ENCODE measurements at places on chromosomes 2 and 18. TPM values are rescaled to one million over a fixed set of nuclear protein-coding genes. Genes with fewer than 3 reads are reported as not detected.

DNA sequence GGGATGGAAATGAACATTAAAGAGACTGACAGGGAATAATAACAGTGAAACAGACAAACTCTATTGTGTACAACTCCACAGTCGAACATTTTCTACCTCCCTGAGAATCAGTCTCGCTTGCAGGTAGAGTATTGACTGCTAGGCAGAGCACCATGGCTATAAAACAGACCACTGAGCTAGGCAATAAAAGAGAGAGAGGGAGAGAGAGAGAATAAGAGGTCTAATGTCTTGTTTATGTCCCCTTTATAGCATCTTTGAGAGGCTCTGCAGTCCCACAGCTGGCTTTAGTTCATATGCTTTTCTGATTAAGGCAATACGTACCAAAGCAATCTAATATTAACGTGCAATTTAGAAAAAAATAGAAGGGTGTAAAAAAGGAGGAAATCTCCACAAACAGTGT, 652.6 kb downstream of the NRXN1 start:
- DNase-seq, result no peak

DNA sequence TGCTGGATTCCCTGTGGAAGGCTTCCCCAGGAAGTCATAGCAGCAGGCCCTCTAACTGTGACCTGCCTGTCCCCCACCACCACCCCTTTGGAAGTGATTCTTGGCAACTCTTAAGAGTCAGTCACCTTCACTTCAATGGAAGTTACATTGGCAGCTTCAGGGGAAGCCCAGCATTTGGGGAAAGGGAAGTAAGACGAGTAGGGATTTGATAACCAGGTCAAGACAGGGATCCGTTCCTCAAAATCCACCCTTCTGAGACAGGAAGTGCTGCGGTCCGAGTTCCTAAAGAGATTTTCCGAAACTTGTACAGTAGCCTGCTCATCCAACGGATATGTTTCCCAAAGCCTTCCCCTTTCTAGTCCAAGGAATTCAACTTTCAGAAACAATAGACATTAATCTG, 54.2 kb downstream of the MRPL35 start:
- no peak for DNase-seq

DNA sequence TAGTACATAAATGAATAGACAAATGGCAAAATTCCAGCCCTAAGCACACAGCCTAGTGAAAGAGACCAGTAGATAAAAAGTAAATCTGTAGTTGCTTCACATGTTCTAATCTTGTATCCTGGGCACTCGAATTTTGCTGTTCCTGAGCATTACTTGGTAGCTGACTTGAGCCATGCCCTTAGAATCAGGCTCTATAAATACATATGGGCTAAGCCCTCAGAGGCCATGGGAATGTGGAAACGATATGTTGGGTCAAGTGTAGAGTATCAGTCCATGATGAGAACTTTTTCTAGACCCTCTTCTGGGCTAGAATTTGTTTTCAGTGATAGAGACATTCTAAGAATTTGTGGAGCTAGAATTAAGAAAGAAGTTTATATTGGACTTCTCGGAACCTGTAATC, 21.9 kb downstream of the ELAC1 start:
- DNase-seq, result peak; percentile 10

DNA sequence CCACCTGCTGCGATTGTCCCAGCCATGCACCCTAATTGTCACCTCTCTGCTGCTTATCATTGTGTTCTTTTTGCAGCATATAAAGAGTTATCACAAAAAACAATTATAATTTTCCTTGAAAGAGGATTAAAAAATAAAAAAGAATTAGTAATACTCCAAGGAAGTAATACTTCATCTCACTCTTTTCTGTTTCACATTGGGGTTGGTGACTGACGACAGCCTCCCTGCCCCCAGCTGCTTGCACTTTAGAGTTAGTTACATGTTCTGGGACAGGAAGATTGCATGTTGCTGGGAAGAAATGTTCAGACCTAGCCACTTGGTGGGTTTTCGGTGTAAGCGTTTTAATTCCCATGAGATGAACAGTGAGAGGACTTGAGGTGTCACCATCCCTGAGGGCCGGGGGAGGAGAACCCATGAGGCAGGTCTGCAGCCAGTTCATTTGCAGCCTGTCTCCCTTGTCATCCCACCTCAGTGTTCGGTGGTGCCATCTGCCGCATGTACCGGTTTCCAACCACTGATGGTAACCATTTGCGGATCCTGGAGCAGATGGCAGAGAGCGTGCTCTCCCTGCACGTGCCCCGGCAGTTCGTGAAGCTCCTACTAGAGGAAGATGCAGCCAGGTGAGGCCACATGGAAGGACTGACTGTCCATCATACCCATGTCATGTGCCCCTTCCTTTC, 69.1 kb downstream of the COA5 start:
- DNase-seq, result no peak

DNA sequence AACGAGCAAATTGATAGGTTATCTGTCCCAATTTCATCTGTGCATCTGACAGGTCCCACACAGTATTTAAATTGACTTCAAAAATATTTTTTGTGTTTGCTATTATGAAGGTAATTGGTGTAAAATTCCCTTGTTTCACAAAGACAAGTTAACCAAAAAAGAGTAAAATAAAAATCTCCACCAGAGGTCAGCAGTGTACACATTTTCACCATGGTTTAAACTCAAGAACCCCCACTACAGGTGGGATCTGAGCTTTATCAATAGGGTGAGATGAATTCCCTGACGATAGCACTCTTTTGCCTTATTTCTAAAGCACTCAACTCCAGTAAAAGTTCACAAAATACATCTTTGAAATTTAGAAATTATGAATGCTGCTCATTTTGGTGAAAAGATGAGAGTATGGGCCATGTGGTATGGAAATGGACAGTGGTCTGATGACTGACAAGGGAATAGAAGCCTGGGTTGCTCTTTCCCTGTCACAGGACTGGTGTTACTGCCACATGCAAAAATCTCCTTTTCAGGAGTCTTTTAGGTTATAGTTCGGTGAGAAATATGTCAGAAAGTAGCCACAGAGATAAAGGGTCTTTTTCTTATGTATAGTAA, 68.0 kb downstream of the SERPINB8 start:
- DNase-seq, result peak; percentile 34

DNA sequence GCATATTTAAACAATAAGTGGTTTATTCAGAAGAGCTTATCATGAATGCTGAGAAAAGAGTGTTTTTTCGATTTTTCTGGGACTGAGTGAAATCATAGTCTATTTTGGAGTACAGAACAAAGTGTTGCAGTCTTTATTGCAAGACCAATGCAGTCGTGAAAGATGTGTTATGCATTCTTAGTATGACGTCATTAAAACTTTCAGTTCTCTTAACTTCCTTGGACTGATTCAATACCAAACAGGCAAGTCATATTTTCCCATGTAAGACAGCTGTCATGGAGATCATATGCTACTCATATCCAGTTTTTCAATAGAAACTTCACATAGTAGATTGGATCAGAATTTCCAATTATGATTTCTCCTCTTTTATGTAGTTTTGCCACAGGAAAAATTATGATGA, 92.6 kb downstream of the RIT2 start:
- no peak for DNase-seq

DNA sequence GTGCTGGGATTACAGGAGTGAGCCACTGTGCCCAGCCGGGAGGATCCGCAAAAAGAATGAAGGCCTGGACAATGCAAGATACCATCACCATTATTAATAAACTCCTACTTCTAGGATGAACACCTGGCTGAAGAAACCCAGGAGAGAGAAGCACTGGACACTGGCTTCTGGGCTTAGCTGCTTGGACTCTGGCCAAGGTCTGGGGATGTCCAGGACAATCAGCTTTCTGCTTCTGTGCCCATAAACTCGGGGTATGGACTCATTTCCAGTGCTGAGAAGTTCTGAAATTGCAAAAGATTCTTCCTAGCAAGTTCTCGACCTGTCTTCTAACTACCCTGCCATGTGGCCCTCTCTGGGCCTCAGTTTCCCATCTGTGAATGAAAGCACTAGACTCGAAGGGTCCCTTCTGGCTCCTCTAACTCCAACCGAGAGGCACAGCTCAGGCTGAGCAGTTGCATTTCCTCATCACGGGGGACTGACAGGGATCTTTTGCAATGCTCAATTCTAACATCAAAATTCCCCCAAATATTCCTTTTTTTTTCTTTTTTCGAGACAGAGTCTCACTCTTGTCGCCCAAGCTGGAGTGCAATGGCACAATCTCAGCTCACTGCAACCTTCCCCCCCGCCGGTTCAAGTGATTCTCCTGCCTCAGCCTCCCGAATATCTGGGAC, 2.4 kb upstream of the SH2D6 start:
- no peak for DNase-seq

DNA sequence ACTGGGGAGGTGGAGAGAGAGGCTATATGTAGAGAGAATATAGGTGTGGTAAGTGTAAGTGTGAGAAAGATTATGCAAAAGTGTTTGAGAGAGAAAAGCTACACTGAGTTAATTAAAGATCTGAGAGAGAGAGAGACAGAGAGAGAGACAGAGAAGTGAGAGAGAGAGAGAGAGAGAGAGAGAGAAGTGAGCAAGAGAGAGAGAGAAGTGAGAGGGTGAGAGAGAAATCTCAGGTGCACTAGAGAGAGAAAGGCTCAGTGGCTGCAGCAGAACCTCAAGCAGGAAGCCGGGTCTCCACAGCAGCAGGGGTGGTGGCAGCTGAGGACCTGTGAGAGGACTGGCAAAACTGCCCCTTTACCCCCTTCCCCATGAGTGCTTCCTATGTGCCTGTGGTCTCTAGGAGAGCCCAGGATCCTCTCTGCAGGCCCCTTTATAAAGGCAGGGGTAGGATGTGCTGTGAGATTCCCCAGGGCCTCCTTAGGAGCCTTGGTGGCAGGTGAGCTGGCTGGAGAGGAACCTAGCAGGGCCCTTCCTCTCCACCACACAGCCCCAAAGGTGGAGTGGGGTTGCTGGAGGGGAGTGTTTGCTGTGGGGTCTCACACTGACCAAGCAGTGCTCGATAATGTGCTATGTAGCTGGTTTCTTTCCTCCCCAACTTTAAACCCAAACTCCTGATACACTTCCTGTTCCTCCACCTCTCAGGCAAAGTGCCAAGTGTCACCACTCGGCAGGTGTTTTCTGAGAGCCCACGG, 52.6 kb downstream of the SLC4A5 start:
- no peak for DNase-seq

DNA sequence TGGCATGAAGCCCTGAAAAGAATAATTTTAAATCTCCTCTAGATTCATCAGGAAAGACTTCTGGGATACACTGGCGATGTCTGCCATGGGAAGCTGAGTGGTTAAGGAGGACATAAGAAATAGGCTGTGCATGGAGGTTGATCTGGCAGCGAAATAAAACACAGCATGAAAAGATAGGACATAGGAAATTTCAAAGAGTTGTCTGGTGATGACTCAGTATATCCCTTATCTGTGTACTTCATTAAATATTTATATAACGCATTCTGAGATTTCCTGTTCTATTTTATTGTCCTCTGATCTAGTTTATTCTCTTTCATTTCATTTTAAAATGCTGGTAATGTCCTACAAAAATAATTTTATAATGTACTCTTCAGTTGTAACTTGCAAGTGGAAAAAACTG, 1337.3 kb upstream of the DDX18 start:
- no peak for DNase-seq

GRCh38 chr2:18559531-18560030, 872 bp downstream of the RDH14 start:
- DNase-seq, result no peak

DNA sequence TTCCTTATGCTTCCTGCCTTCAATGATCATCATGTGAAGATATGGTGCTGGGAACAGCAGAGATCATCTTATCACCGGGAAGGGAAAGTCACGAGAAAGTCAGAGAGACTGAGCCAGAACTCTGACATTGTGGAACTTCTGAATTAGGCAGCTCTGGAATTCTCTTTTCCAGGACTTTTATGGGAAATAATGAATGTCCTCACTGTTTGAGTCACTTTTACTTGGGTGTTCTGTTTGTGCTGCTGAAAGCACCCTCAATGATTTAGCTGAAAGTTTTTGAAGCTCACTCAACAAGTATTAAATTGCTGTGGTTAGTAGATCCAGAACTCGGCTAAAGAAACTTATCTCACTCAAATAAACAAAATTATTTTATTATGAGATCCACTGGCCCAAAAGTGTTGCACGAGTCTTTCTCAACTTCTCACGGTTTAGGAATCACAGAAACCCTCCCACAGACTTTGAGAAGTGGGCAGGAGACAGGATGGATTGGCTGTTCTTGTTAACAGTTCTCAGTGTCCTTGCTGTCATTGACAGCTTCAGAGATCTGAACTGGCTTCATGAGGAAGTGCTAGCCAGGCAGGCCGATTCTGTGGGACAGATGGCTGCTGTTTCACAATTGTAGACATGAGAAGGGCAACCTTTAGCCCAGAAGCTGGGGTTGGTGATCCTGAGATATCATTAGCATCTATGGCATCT, 26.4 kb upstream of the ATRAID start:
- DNase-seq, result no peak

DNA sequence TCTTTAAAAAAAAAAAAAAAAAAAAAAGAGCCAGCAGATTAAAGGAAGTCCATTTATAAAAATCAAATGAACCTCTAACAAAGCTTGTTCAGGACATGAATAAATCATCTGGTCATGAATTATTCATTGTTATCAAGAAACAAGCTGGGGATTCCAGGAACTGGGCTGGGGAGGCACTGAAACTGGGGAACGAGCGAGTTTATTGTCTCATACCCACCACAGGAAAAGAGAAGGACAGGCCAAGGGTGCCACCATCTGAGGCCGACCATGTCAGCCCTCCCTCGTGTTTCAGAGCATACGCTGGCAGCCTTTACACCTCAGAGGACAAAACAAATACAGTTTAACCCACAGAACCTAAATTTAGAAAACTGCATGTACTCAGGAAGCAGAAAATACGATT, 164.2 kb downstream of the VWC2L start:
- no peak for DNase-seq

GRCh38 chr2:159052157-159052601, 83.7 kb downstream of the TANC1 start:
- no peak for DNase-seq

- DNase-seq, result peak; percentile 96
Observed at GRCh38 chr2:56314796-56315195, 131.0 kb downstream of the CCDC85A start.

- no peak for DNase-seq
Observed at GRCh38 chr2:84942964-84943421, 28.0 kb upstream of the KCMF1 start.

Gene MAP2
- 7.5 TPM for polyA plus RNA-seq

Data from muscle of leg (tissue), 16 donors.